ENCODE measurements at places on chromosomes 16 and 17. TPM values are rescaled to one million over a fixed set of nuclear protein-coding genes. Genes with fewer than 3 reads are reported as not detected.

- no peak for DNase-seq
Measured at GRCh38 chr17:28379814-28380801, 8.6 kb downstream of the SARM1 start.

DNA sequence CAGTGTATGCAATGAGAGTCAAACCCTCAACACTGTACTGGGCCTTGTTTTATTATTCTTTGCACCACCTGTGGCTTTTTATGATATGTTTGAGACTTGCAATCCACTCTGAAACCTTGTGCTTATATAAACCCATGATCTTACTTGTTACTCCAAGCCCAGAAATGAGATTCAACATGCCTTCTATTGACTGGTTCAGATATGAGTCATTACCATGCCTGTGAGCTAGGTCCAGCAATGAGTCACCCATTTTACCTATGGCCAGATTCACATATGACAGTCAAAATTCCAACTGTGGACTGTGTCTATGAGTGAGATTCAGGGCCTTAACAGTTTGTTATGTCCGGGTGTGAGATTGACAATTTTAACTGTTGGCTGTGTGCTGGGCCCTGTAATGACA is 1846.1 kb downstream of the TP53TG3F start:
- no peak for DNase-seq

GRCh38 chr17:45639297-45639849 is 144.7 kb upstream of the CRHR1 start:
- DNase-seq: no peak

DNA sequence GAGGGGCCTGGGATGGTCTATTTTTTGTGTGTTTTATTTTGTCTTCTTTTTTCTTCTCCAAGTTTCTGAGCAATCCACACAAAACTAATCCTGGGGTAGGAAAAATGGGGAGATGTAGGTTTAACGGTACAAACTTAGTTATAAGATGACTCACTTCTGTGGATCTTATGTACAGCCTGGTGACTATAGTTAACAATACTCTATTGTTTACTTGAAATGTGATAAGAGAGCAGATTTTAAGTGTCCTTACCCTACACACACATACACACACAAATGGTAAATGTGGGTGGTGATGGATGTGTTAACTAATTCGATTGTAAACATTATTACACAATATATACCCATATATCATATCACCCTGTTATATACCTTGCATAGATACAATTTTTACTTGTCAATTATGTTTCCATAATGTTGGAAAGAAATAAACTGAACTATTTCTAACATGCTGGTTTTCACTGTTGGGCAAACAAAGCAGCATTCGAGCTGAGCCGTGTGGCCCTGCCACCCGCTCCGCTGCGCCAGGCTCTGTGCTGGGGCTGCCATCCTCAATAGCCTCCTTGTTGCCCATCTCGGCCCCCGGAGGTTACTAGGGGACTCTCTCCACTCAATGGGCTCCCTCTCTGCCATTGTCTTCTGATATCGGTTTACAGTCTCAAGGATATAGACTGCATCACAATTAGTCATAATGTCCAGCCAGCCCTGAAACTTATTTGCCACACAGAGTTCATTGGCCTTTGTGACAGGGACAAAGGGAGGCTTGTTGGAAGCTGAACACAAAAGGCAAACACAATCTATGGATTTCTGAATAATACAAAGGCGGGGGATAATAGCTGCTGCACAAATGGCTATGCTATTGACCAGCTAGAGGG is 380.3 kb upstream of the MAF start:
- no peak for DNase-seq

GRCh38 chr17:47993031-47993564 is 22.2 kb downstream of the CDK5RAP3 start:
- DNase-seq: no peak

GRCh38 chr16:1749152-1750117 is 21.9 kb downstream of the NME3 start:
- DNase-seq: no peak

GRCh38 chr17:61397086-61397842 is 2.4 kb upstream of the TBX2 start:
- no peak for DNase-seq

GOT2 gene
- 34.2 TPM for total RNA-seq

RETREG3 gene
- total RNA-seq: 65.3 TPM

SMTNL2 gene
- total RNA-seq: not detected
